ENCODE measurements at places on chromosomes 2 and 18. TPM values are rescaled to one million over a fixed set of nuclear protein-coding genes. Genes with fewer than 3 reads are reported as not detected.

SLC40A1 gene
- 0.57 TPM for total RNA-seq

CHRND gene
- total RNA-seq = not detected

NT5C1B gene
- not detected for total RNA-seq

GRCh38 chr2:42835577-42836371 lies 43.4 kb upstream of the HAAO start:
- peak; percentile 97 for DNase-seq

- DNase-seq = no peak
Measured at GRCh38 chr2:98524168-98524567, 79.5 kb downstream of the INPP4A start.
